ENCODE measurements at places on chromosomes 1 and 21. TPM values are rescaled to one million over a fixed set of nuclear protein-coding genes. Genes with fewer than 3 reads are reported as not detected.

DNA sequence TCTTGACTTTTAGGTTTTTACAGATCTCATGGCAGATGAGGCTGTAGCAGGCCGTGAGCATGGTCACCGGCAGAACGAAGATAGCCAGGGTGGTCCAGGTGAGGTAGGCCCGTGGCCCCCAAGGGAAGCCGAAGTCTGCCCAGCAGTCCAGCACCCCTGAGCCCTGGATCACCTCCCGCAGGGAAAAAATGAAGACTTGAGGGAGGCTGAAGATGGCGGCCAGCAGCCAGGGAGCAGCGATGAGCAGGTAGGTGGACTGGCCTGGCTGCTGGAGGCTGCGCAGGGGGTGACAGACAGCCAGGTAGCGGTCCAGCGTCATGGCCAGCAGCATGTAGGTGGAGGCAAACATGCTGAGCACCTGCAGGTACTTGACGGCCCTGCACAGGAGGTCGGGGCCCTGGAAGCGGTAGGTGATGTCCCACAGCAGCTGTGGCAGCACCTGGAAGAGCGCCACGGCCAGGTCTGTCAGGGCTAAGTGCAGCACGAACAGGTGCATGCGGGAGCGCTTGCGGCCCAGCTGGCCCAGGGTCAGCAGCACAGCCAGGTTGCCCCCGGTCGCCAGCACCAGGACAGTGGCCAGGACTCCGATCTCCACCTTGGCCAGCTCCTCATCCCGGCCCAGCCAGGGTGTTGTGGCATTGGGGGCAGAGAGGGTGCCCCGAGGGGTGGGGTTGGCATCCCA, 856 bp downstream of the AVPR1B start:
- DNase-seq = no peak

GRCh38 chr1:82114887-82115286, 314.2 kb downstream of the ADGRL2 start:
- no peak for DNase-seq

- peak; percentile 71 for DNase-seq
These were observed 132.2 kb downstream of the ADSS2 start for GRCh38 chr1:244319283-244320132.

DNA sequence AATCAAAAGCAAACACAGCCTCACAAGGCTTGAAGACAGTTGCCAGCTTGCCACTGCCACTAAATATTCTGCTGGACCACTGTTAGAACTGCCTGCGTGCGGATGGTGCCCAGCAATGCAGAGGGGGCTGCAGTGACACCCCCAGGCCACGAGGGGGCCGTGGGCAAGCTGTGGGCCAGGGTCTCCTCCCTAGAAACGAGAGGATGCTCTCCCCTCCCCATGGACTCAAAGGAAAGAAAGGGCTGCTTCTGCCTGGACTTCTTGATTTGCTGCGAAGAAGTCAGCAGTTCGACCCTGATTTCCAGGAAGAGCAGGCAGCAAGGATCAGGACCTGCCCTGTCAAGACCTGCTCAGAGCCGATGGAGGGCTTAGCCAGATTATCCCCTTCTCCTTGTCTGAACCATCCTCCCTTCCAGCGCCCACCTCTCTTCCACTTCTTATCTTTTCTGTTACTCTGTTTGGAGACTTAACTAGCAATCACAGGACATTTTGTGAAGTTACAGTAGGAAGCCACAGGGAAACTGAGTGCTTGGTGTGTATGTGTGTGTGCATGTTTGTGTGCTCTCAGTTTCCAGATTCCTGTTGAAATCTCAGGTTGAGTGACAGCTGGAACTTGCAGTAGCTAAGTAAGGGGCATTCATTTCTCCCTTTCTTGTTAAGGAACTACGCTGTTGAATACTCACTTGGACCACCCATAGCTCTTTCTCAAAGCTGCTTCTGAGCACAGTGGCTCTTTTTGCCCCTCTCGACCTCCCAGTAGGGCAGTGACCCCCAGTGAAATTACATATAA, 2.7 kb downstream of the MAN1C1 start:
- DNase-seq = peak; percentile 62

- no peak for DNase-seq
These were observed 121.7 kb downstream of the ZZZ3 start for GRCh38 chr1:77560741-77561140.

DNA sequence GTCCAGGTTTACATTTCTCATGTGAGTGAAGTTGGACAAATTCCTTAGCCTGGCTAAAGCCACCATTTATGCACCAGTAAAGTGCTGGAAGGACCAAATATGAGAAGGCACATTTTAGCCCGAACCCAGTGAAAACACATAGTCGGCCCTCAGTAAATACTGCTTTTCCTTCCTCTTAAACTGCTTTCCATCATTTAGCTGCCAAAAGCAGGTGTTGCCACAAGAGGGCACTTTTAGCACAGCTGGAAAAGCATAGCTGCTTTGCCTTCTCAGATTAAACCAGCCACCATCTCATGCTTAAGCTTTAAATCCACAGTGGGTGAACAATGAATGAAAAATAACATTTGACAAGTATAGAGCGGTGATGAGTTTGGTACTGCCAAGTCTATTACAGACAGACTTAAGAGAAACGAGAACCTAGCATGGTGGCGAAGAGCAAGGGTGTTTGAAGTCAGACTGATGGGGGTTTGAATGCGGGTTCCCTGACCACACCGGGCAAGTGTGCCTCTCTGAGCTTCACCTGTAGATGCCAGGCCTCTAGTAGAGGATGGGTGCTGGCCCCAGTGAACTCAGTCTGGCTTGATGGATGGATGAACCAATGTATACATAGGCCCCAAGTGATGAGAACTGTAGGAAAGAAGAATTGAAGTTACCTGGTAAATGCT, 57.8 kb downstream of the SLC35D1 start:
- DNase-seq = peak; percentile 67

GRCh38 chr1:25710583-25711347, 89.2 kb upstream of the SELENON start:
- DNase-seq = no peak

- DNase-seq = no peak
These were observed 109.1 kb upstream of the HOOK1 start for GRCh38 chr1:59705466-59706302.

DNA sequence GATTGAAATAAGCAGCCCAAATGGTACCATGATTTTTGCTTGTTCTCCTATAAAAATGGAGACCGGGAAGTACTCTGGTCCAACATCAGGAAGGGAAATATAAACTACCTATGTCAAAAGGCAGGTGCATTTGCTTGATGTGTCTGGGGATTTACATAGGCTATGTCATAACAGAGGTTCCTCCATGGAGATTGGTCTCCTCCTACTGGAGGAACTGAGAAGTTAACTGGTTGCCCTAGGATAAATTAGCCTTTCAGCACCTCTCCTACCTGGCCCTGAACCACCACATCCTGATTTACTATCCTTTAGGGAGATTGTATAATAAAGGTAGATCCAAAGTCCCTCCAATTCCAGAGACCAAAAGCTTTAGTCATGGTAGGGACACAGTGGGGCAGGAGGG, 1109.3 kb upstream of the B3GALT2 start:
- DNase-seq = no peak

DNA sequence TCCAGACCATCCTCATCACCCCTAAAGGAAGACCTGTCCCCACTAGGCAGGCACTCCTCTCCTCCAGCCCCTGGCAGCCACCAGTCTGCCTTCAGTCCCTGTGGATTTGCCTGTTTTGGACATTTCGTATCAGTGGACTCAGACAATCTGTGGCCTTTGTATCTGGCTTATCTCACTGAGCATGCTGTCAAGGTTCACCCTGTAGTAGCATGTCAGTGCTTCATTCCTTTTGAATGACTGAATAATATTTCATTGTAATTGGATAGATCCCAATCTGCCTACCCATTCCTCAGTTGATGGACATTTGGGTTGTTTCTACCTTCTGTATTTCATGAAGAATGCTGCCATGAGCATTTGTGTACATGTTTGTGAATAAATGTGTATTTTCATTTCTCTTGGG, 32.9 kb upstream of the RNF187 start:
- DNase-seq = no peak

- no peak for DNase-seq
These were observed 294.1 kb upstream of the RUNX1 start for GRCh38 chr21:35343046-35343819.

DNA sequence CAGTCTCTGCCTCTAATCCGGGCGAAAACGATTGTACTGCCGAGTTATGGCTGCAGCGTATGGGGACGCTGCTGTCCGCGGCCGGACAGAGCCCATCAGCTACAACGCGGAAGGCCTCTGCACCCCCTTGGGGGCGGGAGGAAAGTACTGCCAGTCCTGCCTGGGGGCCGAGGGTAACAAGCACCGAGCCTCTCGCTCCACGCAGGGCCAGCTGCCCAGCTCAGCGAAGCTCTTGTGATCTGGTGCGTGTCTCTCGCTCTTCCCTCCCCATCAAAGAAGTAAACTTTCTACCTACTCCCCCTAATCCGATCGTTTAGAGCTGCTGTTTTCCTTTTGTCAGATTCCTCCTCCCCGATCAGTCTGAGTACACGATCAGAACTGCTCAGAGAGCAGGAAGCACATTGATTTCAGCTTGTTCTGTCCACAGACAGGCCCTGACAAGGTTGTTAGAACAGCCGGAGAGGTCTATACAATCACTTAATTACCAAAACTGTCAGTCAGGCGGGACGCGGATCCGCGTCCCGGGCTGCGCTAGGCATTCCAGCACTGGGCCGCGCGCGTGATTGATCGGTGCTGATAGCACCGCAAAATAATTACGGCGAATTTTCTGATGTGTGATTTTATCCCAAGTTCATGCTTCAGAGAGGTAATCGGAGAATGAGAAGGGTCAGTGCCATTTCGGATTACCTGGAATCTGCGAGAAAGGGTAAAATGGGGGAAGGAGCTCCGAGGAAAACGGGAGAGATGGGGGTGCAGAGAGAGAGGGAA, 8.7 kb upstream of the BARHL2 start:
- no peak for DNase-seq

DNA sequence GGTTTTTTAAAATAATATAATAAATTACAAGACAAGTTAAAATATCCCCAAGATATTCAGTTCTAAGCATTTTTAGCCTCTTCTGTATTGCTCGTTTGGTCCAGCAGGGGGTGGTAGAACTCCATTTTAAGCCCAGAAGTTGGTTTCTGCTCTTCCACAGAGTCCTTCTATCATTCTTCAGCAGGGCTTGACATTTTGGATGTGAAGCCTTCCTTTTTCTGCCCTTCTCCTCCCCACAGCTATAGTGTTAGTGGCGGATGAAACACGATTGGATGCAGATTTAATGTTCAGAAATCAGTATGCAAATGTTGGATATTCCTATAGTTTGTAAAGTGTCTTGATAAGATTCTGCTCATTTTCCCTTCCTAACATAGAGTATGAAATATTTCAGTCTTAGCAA, 1.4 kb downstream of the NCAM2 start:
- DNase-seq = no peak

DNA sequence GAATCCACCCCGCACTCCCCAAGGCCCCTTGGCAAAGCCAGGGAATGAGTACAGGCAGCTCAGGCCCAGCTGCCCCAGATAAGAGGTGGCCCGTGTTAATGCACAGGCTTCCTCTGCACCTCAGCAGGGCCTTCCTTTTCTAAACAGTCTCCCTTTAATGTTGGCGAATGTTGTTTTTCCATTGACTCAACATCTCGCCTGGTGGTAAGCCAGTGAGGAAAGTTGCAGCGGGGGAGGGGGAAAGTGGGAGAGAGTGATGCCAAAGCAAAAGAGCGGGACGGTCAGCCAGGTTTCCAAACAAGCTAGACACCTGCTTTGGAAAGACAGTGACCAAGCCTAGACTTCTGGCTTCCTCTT, 10.3 kb upstream of the PROX1 start:
- no peak for DNase-seq

DNA sequence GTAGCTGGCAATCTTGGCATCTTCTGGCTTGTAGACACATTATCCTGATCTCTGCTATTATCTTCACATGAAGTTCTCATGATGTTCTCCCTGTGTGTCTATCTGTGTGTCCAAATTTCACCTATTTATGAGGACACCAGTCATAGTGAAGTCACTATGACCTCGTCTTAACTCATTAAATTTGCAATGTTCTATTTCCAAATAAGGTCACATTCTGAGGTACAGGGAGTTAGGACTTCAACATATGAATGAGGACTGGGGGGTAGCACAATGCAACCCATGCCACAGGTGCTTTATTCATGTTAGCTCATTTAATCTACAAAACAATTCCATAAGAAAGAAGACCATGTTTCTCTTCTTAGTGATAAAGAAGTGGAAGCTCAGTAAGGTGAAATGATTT, 206.2 kb upstream of the C8B start:
- no peak for DNase-seq

DNA sequence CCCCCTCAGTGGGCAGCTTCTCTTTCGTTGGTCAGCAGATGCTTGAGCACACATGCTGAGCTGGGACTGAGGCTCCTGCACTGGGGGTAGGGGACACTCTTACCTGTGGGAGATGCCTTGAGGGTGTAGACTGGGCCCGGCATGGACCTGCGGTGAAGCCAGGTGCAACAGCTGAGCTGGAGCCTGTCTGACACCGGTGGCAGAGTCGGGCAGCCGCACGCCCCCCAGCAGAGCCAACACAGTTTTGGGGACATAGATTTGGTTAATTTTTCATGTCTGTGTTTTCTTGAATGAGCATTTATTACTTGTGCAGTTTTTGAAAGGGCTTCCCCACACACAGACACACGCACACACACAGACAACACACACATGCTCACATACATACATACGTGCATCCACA, 5.9 kb upstream of the HES5 start:
- no peak for DNase-seq

DNA sequence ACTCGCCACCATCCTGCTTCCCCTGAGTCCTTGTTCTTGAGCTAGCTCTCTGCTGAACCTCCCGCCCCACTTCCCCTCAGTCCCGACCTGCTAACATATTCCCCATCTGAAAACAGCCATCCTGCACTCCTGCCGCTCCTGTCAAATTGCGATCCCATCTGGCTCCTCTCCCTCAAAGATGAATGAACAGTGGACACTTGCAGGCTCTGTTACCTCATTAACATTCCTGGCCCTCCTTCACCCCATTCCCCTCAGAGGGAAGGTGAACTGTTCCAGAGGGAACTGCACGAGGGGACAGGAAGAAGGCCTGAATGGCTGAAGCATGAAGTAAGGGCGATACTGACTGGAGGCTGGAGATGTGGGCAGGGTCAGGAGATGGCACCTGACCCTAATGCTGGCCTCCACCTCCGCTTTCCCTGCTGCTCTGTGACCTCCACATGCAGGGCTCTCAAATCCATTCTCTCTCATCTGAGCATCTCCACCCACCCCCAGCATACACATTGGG, 7.4 kb upstream of the CELSR2 start:
- DNase-seq = no peak

DNA sequence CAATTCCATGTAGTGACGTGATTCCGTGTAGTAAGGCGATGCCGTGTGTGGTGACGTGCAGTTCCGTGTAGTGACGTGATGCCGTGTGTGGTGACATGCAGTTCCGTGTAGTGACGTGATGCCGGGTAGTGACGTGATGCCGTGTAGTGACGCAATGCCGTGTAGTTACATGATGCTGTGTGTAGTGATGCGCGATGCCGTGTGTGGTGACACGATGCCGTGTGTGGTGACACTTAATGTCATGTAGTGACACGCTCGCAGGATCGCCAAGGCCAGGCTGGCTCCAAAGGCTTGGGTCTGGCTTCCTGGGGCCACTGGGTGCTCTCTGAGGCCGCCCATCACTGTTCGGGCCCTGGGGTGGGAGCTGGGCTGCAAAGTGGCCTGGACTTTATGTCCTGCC, 14.2 kb downstream of the COL18A1 start:
- no peak for DNase-seq

SHISAL2A gene
- 16.7 TPM for total RNA-seq

LCE1F gene
- total RNA-seq = not detected

C2CD4D gene
- total RNA-seq = 1.9 TPM

KCNJ15 gene
- total RNA-seq = not detected

LEFTY2 gene
- not detected for total RNA-seq

DPYD gene
- total RNA-seq = 9.6 TPM

OR14K1 gene
- not detected for total RNA-seq

KCNA10 gene
- total RNA-seq = not detected

KPRP gene
- not detected for total RNA-seq

C1QB gene
- total RNA-seq = 0.20 TPM

INTS3 gene
- 61.1 TPM for total RNA-seq

KIF14 gene
- total RNA-seq = 9.3 TPM
